Upper lobe of right lung (tissue), 1 donor: ENCODE measurements at places on chromosomes 1 and 21.

DNA sequence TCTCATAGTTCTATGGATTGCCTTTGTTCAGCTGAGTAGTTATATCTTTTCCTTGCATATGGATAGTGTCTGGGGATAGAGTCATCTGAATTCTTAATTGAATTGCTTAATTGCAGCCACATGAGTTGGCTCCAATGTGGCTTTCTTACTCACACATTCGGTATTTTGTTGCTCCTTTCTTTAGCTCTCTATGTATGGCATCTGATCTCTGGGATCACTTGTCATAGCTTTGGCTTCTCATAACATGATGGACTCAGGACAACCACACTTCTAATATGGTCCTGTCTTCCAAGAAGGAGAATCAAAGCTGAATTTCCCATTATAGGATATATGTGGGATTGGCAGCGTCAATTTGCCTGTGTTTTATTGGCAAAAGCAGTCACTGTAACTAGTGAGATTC lies 716.2 kb downstream of the NCAM2 start:
- DNase-seq: no peak

DNA sequence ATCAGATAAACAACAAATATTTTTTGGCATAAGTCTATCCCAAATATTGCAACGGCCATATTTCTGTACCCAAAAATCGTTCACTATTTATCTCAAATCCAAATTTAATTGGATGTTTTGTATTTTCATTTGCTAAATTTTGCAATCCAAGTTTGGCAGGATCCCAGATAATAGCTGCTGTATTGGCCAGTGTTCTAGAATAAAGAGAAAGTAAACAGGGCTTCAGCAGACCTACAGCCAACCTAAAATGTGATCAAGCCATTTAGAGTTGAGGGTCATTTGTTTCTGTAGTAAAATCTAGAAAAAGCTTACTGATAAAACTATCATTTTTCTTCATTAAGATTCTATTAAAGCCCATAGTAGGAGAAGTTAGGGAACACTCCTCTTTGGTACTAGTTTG lies 506.6 kb upstream of the PTBP2 start:
- no peak for DNase-seq

GRCh38 chr1:235336903-235337302 lies 8.5 kb downstream of the GGPS1 start:
- DNase-seq: no peak

DNA sequence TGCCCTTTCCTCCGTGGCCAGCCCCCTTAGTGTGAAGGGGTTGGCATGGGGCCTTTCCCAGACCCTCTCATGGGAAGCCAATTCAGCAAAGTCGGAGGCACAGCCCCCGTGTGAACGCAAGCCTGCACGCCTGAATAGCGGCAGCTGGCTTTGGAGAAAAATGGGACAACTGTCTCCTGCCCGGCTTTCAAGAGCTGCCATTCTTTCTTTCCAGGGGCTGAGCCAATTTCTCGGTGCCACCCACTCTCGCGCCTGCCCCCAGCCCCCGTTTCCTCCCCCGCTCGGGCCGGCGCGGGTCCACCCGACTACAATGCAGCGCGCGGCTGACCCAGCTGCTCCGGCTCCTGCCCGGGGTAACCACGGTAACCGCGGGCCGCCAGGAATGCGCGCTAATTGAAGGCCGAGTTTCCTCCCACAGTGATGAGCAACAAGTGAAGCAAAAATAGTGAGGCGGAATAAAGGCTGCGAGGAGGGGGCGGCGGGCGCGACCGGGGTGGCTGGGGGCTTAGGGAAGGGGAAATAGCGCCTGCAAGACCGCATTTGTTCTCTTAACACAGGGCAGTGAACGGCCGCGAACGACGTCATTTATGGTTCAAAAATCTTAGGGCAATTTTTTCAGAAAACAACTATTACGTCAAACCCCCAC lies 27.8 kb downstream of the ILDR2 start:
- peak; percentile 65 for DNase-seq

GRCh38 chr1:164320790-164321731 lies 237.9 kb upstream of the PBX1 start:
- peak; percentile 64 for DNase-seq

- DNase-seq: no peak
Observed at GRCh38 chr1:165011991-165012531, 344.5 kb downstream of the LMX1A start.

GRCh38 chr1:153557877-153558276 lies 7.8 kb downstream of the S100A2 start:
- no peak for DNase-seq

GRCh38 chr1:162020150-162020549 lies 3.5 kb downstream of the OLFML2B start:
- DNase-seq: no peak

DNA sequence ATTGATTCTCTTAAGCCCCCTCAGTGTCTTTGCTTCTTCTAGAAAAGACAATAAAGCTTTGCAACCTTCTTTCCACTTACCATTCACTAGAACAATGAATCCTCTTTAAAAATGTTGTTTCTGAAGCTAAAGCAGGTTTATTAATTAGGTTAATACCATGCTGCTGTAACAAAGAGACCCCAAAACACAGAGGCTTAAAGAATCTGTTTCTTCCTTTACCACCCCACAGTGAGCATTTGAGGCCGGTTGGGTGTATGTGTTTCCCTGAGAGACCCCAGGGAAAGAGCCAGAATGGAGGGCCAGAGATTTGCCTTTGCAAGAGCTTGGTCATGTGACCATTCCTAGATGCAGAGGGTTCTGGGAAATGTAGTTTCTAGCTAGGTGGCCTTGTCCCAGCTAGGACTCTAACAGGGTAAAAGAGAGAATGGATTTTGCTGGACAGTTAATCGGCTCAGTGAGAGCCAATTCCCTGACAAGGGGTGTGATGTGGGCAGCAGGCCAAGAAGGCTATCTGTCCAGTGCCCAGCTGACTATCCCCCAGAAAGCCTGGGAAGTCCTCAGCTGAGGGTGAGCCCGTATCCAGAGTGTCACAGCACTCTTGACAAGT lies 191.8 kb upstream of the TMEM51 start:
- DNase-seq: no peak

DNA sequence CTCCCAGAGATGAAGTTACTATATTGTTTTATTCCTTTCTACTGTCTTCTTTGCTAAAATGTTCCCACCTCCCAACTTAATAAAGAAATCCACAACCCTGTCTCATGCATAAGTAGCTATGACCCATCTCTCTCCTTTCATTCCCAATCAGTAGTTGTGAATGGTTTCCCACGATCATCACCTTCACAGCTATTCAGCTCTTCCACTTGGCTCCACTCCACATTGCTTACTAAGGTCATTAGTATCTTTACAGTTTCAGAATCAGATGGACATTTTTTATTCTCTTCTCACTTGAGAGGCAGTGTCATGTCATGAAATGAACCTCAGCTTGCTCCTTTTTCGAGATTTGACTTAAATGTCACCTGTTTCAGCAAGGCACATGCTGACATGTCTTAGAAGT lies 47.1 kb upstream of the COG2 start:
- DNase-seq: no peak

GRCh38 chr1:156608981-156609380 lies 7.7 kb upstream of the GPATCH4 start:
- DNase-seq: peak; percentile 52

- DNase-seq: no peak
Observed at GRCh38 chr21:26595971-26596370, 22.9 kb upstream of the CYYR1 start.

DNA sequence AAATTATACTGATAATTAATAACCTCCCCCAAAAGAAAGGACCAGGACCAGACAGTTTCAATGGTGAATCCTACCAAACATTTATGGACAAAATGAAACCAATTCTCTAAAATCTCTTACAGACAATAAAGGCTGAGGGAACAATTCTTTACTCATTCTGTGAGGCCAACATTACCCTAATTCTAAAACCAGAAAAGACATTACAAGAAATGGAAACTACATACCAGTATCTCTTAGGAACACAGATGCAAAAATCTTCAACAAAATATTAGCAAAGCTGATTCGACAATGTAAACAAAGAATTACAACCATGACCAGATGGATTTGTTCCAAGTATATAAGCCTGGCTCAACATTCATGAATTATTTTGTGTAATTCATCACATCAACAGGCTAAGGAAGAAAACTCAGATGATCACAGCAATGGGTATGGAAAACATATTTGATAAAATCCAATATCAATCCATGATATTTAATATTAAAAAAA lies 8.6 kb downstream of the TMED5 start:
- no peak for DNase-seq

DNA sequence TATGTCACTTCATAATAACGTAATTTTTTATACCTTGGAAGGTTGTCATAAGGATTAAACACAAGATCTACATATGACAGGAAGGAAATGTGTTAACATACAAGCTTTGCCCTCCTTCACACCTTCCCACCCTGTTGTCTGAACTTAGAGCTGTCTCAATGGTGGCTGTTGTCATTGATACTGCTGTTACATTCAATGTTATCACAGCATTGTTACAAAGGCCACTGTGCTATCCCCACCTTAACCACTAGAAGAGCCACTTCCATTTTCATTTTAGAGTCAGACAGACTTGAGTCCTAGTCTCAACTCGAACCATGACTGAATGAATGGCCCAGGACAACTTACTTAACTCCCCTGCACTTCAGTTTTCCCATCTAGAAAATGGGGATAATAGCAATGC lies 31.2 kb downstream of the TAS1R2 start:
- no peak for DNase-seq

- DNase-seq: no peak
Observed at GRCh38 chr1:204692841-204693356, 7.4 kb upstream of the LRRN2 start.

DNA sequence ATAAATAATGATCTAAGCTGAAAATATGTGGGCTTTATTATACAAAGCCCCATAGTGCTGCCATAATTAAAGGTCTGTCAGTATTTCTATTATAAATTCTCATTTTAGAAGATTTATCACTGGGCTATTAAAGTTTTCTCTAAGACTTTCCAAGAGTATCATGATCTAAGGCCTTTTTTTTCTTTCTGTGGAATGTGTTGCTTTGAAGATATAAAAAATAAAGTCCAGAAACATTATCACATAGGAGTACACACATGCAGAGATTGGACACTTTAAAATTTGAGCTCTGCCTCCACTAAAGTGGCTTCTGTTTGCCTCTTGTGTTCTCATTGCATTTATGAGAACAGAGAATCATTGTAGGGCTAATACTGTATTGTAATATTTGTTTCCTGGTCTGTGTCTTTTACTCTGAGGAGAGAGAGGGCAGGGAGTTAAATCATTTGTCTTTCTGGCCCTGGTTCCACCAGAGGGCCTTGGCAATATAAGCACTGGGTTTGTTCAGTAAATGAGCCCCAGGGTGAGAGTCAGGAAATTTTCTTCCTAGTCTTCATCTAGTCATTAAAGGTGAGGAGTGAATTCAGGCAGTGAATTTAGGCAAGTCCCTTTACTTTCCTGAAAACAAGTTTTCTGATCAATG lies 70.2 kb downstream of the NFIA start:
- no peak for DNase-seq

GRCh38 chr1:11395616-11396015 lies 83.3 kb upstream of the DISP3 start:
- DNase-seq: no peak

DNA sequence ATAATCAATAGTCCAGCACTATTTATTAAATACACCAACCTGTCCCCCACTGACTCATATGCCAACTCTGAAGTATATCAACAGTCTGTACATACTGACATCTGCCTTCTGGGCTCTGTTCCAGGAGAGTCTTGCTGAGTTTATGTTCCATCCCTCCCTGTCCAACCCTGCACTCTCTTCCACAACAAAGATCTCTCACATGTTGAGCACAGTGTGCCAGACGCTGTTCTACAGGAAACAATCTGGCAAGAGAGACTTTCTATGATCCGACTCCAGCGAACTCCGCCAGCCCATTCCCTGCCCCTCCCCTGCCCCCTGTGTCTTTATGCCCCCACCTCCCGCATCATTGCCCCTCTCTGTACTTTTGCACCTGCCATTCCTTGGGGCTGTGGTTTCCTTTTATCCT lies 3.4 kb downstream of the LACTBL1 start:
- DNase-seq: peak; percentile 12

DNA sequence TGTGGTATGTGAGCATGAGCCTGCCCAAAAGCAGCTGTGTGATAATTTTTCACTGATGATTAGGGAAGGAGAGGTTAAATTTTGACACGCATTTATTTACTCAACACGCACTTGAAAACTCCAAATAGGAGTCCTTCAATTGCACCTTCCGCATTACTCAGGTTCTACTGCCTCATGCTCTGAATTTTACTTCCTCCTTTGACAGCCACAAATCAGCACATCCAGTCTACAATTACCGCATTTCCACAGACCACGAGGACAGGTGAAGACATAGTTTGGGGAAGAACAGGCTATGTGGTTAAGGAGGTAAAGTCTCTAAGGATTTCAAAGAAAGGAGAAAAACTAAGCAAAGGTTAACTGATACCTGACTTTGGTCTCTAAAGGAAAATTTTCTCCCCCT lies 2.6 kb downstream of the CAPN8 start:
- no peak for DNase-seq
